ENCODE measurements at places on chromosomes 16 and 17. TPM values are rescaled to one million over a fixed set of nuclear protein-coding genes. Genes with fewer than 3 reads are reported as not detected.

The ACSM2A gene
- total RNA-seq = not detected

The CHRNB1 gene
- total RNA-seq = 3.5 TPM

The ABCC12 gene
- total RNA-seq = not detected

The NEUROD2 gene
- total RNA-seq = not detected

The PSMC5 gene
- 66.9 TPM for total RNA-seq

The ANKRD40CL gene
- total RNA-seq = not detected

The SERPINF2 gene
- not detected for total RNA-seq

The MIEN1 gene
- 81.0 TPM for total RNA-seq

The TRPV3 gene
- total RNA-seq = 0.53 TPM

The NACA2 gene
- total RNA-seq = not detected

The CLEC19A gene
- not detected for total RNA-seq

The NRN1L gene
- total RNA-seq = 0.89 TPM

The ASPHD1 gene
- 8.1 TPM for total RNA-seq

The EVI2B gene
- 1.7 TPM for total RNA-seq

The DRC7 gene
- not detected for total RNA-seq

The C17orf67 gene
- 0.35 TPM for total RNA-seq

The G6PC1 gene
- not detected for total RNA-seq

The MED31 gene
- 10.3 TPM for total RNA-seq

The ACAP1 gene
- 2.3 TPM for total RNA-seq

The C16orf74 gene
- 27.8 TPM for total RNA-seq

The SPG7 gene
- 136 TPM for total RNA-seq

The SLC39A11 gene
- total RNA-seq = 26.9 TPM

The ATXN7L3 gene
- 50.9 TPM for total RNA-seq

The EDC4 gene
- total RNA-seq = 59.7 TPM

The HSBP1 gene
- total RNA-seq = 21.3 TPM

The FOXL1 gene
- total RNA-seq = 11.7 TPM

The TMEM238L gene
- not detected for total RNA-seq

The FOXN1 gene
- not detected for total RNA-seq

The FBXO39 gene
- total RNA-seq = 1.9 TPM

The TBC1D3 gene
- not detected for total RNA-seq

The DNAH2 gene
- 0.18 TPM for total RNA-seq

The MT4 gene
- total RNA-seq = not detected

The CLDN9 gene
- total RNA-seq = not detected

The CPHXL gene
- total RNA-seq = not detected

The TPSD1 gene
- total RNA-seq = not detected

The SOX15 gene
- not detected for total RNA-seq

The SF3B3 gene
- 212 TPM for total RNA-seq

The SDR42E1 gene
- 0.35 TPM for total RNA-seq

The C16orf92 gene
- not detected for total RNA-seq

The SLC5A11 gene
- not detected for total RNA-seq

The PRDM7 gene
- total RNA-seq = not detected

The BICDL2 gene
- total RNA-seq = not detected

The SLFN14 gene
- not detected for total RNA-seq

The PRRT2 gene
- not detected for total RNA-seq

The CCL23 gene
- total RNA-seq = not detected

The GPR179 gene
- not detected for total RNA-seq

The IRX5 gene
- not detected for total RNA-seq

The TIMP2 gene
- 232 TPM for total RNA-seq

The ABCA8 gene
- 23.6 TPM for total RNA-seq

The NPIPA2 gene
- total RNA-seq = not detected

The CDRT15 gene
- total RNA-seq = not detected

The CBX2 gene
- 2.3 TPM for total RNA-seq

The TBX4 gene
- total RNA-seq = not detected

Measured in myometrial cell (primary cell).